ENCODE measurements at places on chromosomes 12 and 14.

- DNase-seq = no peak
Observed at GRCh38 chr14:52266179-52266578, 1.3 kb upstream of the PTGDR start.

GRCh38 chr12:64669270-64669842, 59.1 kb downstream of the RASSF3 start:
- DNase-seq = no peak

DNA sequence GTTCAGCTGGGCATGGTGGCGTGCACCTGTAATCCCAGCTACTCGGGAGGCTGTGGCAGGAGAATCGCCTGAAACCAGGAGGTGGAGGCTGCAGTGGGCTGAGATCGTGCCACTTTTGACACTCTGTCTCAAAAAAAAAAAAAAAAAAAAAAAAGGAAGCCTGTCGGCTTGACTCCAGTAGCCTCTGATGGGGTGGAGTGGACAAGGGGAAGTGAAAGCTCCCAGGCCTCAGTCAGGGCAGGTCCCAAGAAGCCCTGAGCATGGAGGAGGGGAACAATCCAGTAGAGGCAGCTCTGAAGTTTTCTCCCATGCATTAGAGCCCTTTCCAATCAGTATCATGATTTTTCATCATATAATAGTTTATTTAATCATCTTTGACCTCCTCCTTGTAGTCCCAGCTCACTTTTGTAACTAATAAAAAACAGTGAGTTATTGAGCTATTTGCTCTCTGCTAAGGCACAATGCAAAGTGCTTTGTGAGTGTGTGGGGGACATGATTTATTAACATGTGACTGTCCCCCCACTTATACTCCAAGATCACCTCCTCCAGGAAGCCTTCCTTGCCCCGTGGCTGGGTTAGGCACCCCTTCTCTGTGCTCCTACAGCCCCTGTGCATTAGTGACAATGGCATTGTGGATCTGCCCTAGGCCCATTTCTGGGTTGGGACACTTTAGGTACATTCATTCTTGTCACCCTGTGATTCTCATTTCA, 4.7 kb upstream of the SSH1 start:
- DNase-seq = no peak

- no peak for DNase-seq
Observed at GRCh38 chr14:25044106-25044698, 5.7 kb downstream of the STXBP6 start.

Measured in activated CD4-positive, alpha-beta T cell treated with anti-CD3 and anti-CD28 coated beads for 48 hours (primary cell).